ENCODE measurements at places on chromosomes 16 and 17.

DNA sequence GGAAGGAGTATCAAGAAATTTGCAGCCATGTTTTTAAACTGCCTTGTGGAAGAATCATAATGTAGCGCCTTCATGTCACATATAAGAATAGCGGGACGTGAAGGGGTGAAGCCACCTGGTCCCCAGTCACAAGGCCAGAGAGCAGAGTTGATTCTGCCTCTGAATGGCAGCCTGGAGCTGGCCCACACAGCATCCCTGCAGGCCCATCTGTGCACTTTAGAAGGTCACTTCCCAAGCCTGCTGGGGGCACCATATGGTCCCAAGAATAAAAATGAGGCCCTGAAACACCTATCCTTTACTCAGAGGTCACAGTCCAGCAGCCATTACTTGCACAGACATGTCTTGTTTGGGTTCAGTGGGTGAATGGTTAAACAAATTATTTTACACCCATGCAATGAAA lies 15.0 kb downstream of the CD300E start:
- no peak for DNase-seq

- no peak for DNase-seq
These were observed 63.1 kb downstream of the SHISA9 start for GRCh38 chr16:12964461-12964860.

GRCh38 chr17:28096756-28097155 lies 54.3 kb downstream of the NLK start:
- no peak for DNase-seq

DNA sequence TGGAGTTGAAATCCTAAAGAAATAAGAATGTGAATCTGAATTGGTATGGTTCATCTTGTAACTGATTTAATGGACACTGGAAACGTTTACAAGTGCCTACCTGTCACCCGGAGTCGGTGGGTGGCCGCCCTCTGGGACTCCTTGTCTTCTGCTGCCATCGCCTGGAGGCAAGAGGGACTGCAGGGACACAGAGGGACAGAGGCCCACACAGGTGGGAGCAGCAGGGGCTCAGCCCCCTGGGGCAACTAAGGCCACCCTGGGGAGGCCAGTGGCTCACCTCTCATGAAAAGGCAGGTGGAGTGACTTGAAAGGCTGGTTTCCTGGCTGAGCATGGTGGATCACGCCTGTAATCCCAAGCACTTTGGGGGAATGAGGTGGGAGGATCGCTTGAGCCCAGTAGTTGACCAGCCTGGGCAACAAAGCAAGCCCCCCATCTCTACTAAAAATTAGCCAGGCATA lies 23.2 kb downstream of the TMEM92 start:
- peak; percentile 42 for DNase-seq

DNA sequence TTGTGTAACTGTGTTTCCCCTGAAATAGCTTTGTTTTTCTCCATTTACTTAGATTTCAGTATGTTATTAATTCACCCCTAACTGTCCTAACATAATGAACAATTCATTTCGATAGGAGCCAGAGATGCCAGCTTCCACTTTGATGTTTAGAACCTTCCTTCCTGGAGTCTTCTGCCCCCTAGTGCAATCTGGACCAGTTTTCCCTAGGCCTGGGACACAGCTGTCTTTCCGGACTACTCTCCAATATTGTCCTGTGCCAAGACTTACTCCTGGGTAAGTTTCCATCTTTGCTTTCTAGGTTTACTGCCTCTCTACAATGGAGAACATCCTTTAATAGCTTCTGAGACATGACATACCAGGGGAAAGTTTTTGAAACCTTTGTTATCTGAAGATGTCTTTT lies 12.8 kb downstream of the RECQL5 start:
- DNase-seq: no peak

- DNase-seq: no peak
These were observed 9.2 kb upstream of the TLCD3B start for GRCh38 chr16:30040221-30040620.

GRCh38 chr16:84950906-84951305 lies 60.4 kb downstream of the ZDHHC7 start:
- DNase-seq: no peak

- no peak for DNase-seq
These were observed 9.6 kb downstream of the JPT2 start for GRCh38 chr16:1687427-1688316.

GRCh38 chr17:57582881-57583756 lies 162.0 kb downstream of the CCDC182 start:
- no peak for DNase-seq

- no peak for DNase-seq
These were observed 16.5 kb downstream of the RGS11 start for GRCh38 chr16:259226-259625.

DNA sequence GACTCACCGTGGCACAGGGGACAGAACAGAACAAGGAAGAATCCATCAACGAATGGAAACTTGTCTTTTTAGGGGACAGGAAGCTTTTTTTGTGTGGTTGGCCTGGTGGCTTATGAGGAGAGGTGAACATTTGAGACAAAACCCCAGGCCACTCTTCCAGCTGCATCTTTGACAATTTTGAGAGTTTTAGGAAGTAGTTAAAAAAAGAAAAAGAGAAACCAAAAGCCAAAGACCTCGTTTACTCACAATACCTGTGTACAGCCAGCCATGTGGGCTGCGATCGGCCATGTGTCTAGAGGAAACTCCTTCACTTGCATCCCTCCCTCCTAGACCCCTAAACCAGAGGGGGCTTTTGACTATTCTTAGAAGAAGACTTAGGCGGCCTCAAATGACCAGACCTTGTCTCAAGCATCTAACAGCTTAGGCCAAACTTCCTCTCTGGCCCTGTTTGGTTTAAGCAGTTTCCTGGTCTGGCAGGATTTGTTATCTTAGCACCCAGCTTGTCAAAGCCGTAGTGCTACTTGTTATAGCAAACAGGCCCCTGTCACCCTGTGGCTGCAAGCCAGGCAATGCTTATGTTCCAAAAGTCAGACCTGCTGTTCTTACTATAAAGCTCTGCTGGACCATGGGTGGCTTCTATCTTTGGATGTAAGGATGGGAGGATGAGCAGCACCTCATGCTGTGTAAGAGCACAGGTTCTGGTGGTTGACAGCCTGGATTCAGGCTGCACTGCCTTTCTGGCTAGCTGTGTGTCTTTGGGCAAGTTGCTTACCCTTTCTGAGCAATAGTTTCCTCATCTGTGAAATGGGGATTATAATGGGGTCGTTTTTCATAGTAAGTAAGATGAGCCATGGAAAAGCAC lies 17.7 kb downstream of the KSR1 start:
- DNase-seq: no peak

- DNase-seq: no peak
These were observed 93.8 kb upstream of the PLEKHM1 start for GRCh38 chr17:45584092-45585036.

DNA sequence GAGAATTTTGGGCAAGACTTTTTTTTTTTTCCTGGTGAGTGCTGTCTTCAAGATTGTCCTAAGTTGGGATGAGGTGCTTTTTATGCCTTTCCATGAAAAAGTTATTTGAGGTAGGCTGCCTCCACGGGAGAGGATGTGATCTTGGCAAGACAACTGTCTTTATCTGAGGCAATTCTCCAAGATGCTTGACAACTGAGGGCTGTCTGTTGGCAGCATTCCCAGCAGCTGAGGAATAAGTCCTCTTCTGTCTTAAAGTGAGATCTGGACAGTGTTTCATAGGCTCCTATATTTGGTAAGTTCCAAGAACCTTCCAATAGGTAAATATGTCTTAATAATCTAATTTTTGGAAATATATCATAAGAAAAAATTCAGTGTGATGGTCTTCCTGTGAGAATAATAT lies 662.0 kb downstream of the CDH11 start:
- no peak for DNase-seq

- DNase-seq: no peak
These were observed 30.1 kb downstream of the FZD2 start for GRCh38 chr17:44587339-44587738.

GRCh38 chr16:58511933-58512815 lies 3.1 kb upstream of the SETD6 start:
- DNase-seq: no peak

DNA sequence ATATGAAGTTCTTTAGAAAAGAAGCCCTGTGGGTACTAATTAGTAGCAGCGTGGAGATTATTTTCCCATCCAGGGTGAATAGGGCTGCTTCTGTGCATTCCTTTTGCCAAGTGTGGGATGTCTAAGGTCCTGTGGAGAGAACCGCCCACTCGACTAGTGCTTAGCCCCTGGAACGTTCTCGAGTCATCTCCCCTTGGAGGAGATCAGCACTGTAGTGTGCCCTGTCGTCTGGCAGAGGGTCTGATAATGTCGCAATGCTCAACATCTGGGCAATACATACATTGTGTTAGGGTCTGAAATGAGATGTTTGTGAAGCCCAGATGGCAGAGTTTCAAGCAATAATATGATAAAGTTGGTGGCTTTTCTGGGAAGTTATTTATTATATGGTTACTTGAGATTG lies 64.8 kb downstream of the SPECC1 start:
- DNase-seq: no peak

- no peak for DNase-seq
These were observed 573 bp downstream of the CHST6 start for GRCh38 chr16:75494661-75495075.

- DNase-seq: no peak
These were observed 18.0 kb downstream of the TMEM114 start for GRCh38 chr16:8572063-8572918.

GRCh38 chr16:2142942-2143877 lies 5.2 kb upstream of the RAB26 start:
- no peak for DNase-seq

DNA sequence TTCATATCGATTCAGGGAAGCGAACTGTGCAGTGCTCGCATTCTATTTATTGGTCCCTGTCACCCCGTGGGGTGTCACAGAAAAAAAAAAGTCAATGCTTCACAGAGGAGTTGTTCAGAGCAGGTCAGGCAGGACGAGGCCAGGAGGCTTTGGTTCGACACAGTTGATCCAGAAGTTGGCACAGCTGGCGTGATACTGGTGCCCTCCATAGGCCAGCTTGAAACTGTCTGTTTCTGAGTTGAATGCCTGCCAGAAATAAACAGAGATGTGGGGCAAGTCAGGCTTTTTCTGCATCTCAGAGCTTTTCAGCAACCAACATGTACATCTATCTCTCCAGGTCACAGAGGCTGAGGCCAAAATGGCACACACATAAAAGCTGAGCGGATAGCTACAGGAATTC lies 29.1 kb downstream of the DUSP14 start:
- DNase-seq: no peak

GRCh38 chr17:39863918-39864746 lies at the start of gene IKZF3:
Gene IKZF3, minus strand, starts transcription at chr17:39864312. Its CDS starts 186 bp downstream, at chr17:39864126.
- DNase-seq: no peak

DNA sequence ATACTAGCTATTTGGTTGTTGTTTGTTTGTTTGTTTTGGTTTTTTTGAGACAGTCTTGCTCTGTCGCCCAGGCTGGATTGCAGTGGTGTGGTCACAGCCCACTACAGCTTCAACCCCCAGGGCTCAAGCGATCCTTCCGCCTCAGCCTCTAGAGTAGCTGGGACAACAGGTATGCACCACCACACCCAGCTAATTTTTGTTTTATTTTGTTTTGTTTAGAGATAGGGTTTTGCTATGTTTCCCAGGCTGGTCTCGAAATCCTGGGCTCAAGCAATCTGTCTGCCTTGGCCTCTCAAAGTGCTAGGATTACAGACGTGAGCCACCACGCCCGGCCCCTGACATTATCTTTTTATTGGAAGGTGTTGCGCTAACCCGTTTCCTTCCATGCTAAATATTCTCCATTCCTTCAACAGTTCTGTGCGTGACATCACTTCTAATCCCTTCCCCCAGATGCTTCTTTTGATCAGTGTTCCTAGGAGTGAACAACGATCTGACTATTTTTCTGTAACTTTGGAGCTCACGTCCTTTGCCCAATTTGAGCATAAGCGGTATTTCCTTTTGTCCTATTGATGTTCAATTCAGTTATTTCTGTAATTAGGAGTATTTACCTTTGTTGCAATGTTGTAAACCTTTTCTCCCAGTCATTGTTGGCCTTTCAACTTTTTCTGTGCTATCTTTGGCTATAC lies 30.2 kb upstream of the EMP2 start:
- no peak for DNase-seq

DNA sequence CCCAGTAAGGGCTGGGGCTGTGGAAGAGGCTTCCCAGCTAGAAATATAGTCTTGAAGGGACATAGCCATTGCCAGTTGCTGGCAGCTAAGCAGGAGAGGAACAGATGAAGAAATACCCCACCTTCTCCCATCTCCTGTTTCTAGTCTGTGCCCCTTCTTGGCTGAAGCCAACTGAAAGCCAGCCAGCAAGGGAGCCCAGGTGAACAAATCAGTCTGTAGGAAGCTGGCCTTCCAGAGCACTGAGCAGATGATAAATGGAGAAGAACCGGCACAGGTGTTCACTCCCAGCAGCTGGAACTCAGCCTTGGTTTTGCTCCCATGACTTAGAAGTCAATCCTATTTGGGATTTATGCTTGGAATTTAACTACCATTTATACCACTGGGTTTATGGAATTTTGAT lies 69.2 kb upstream of the DHX40 start:
- DNase-seq: no peak

DNA sequence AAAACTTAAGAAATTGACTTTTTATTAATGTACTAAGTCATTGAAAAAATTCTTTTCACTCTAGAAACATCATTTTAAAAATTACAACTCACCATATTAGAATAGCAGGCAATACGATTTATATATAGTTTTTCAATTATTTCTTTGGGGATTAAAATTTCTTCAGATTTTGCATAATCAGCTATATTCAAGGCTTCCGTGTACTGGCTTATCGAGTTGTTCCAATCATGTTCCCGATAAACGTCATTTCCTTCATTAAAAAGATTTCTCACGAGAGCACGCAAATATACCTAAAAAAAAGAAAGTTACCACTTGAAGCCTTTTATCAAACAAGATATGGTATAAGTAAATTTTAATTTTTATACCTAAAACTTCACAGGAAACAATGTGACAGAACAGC lies 18.0 kb downstream of the ZC3H7A start:
- DNase-seq: no peak

DNA sequence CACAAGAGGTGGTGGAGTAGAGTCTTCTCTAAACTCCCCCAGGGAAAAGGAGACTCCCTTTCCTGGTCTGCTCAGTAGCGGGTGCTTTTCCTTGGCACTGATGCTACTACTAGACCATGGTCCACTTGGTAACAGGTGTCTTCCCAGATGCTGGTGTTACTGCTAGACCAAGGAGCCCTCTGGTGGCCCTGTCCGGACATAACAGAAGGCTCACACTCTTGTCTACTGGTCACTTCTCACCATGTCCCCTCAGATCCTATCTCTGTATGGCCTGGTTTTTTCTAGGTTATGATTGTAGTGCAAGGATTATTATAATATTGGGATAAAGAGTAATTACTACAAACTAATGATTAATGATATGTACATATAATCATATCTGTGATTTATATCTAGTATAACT lies 49.7 kb upstream of the ARL4D start:
- DNase-seq: no peak

GRCh38 chr17:31499771-31500554 lies 108.5 kb downstream of the RAB11FIP4 start:
- no peak for DNase-seq

DNA sequence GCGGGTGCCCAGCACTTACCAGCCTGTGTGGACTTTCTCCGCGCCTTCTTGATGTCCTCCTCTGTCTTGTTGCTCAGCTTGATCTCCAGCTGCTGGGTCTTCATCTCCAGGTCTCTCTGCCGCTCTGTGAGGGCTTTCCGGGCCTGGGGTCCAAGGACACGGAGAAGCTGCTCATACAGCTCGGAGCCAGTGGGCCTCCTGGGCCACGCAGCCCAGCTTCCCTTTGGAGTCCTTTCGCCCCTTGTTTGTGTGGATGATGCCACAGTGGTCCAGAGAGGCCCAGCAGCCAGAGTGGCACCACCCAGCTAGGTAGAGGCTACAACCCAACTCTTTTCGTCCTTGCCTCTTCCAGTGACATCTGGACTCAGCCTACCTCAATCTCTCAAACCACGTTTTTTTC lies 20.4 kb upstream of the RCVRN start:
- no peak for DNase-seq

GRCh38 chr16:27381236-27381635 lies 20.7 kb upstream of the IL21R start:
- DNase-seq: no peak

Measured in Panc1 (cell line).